ENCODE measurements at places on chromosomes 6 and 20.

GRCh38 chr20:57047281-57048026 is 219.0 kb downstream of the BMP7 start:
- DNase-seq = no peak

GRCh38 chr20:36860339-36860738 is 15.6 kb upstream of the TLDC2 start:
- DNase-seq = no peak

- no peak for DNase-seq
Measured at GRCh38 chr6:25249133-25249532, 30.0 kb upstream of the CARMIL1 start.

- DNase-seq = no peak
Measured at GRCh38 chr6:37507077-37507476, 7.4 kb upstream of the CCDC167 start.

- peak; percentile 43 for DNase-seq
Measured at GRCh38 chr6:164753517-164753916, 555.9 kb downstream of the C6orf118 start.

- no peak for DNase-seq
Measured at GRCh38 chr6:163630572-163630971, 216.1 kb downstream of the QKI start.

- no peak for DNase-seq
Measured at GRCh38 chr6:51060262-51060762, 241.6 kb downstream of the TFAP2B start.

DNA sequence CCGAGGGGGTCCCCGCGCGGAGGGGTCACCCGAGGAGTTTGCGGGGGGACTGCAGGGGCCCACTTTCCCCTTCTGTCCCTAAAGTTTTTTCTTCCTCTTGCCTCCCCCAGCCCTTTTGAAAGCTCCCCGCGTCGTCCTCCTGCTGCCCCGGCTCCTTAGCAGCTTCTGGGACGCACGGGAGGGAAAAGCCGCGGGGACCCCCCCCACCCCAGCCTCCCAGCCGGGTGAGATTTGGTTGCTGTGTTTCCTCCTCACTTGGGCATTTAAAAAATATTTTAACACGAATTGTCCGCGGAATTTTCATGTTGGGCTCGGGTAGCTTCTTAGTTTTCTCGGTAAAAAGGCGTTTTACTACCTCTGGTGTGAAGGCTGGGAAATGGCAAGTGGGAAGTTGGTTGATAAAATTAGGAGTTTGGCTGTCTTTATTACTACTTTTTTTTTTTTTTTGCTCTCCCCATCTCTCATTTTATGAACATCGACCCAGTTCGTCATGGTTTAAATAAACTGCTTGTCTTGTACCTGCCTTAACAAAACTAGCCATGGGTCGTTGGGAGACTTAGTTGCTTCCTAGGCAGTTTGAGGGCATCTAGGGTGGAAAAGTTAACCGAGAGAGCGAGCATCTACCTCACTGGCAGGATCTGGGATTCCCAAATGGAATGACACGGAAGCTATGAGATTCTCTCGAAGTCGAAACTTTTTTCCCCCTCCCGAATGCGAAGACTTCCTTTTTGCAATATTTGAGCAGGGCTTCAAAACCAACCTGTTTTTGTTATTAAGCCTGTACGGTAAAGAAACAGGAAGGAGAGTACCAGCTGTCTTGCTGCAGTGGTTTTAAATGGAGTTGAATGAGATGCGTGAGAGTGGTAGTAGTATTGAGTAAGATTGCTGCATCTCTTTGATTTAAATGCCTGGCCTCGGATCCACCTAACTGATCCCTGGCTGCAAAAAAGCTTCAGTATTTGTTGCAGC is 868 bp downstream of the NCOA3 start:
- DNase-seq = peak; percentile 77

DNA sequence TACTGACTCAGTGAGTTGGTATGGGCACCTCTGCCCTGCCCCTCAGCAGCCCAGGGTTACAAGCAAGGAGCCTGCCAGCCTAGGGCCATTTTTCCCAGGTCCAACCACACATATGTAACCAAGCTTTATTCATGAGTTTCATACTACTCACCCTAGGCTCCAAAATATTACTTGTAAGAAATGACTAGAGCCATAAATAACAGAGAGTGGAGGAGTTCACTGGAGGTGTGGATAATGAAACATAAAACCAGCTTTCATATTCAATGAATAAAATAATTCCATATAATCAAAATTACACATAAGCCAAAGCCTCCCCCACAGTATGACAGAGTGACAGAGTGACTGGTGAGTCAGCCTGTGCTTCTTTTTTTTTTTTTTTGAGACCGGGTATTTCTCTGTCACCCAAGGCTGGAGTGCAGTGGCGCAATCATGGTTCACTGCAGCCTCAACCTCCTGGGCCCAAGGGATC is 229.8 kb upstream of the SASH1 start:
- DNase-seq = no peak

- DNase-seq = no peak
Measured at GRCh38 chr6:35206346-35206745, 7.4 kb upstream of the SCUBE3 start.

GRCh38 chr20:49986049-49986448 is 3.3 kb downstream of the SNAI1 start:
- DNase-seq = no peak

DNA sequence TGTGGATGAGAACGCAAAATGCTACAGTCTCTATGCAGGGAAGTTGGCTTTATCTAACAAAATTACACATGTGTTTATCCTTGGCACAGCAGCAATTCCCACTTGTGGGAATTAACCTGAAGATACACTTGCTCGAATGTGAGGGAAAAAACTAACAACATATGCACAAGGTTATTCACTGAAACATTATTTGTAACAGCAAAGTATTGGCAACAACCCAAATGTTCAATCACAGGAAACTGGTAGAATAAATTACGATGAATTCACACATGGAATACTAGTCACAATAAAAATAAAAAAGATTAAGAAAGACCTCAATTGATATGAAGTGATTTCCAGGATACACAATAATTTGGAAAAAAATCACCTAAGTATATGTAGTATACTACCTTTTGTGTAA is 68.1 kb upstream of the OGFRL1 start:
- no peak for DNase-seq

All from HS-5 (cell line).